ENCODE measurements at places on chromosomes 16 and 17.

DNA sequence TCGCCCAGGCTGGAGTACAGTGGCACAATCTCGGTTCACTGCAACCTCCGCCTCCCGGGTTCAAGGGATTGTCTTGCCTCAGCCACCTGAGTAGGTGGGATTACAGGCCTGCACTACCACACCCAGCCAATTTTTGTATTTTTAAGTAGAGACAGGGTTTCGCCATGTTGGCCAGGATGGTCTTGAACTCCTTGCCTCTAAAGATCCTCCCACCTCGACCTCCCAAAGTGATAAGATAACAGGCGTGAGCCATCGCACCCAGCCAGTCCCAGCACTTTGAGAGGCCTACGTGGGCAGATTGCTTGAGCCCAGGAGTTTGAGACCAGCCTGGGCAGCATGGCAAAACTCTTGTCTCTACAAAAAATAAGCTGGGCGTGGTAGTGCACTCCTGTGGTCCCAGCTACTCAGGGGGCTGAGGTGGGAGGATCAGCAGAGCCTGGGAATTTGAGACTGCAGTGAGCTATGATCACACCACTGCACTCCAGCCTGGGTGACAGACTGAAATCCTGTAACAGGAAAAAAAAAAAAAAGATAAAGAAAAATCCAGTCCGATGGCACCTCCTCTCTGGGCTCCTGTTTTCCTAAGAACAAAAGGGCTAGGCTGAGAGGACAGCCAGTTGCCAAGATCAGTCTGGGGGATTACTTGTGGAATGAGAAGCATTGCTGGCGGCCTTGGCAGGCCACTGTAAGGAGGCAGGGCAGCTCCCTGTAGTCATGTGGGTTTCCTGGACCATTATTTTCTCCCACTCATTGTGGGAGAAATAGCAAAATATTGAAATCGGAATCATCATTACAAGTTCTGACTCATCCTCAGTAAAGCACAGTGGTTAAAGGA, 3.0 kb upstream of the PIPOX start:
- DNase-seq, result no peak

DNA sequence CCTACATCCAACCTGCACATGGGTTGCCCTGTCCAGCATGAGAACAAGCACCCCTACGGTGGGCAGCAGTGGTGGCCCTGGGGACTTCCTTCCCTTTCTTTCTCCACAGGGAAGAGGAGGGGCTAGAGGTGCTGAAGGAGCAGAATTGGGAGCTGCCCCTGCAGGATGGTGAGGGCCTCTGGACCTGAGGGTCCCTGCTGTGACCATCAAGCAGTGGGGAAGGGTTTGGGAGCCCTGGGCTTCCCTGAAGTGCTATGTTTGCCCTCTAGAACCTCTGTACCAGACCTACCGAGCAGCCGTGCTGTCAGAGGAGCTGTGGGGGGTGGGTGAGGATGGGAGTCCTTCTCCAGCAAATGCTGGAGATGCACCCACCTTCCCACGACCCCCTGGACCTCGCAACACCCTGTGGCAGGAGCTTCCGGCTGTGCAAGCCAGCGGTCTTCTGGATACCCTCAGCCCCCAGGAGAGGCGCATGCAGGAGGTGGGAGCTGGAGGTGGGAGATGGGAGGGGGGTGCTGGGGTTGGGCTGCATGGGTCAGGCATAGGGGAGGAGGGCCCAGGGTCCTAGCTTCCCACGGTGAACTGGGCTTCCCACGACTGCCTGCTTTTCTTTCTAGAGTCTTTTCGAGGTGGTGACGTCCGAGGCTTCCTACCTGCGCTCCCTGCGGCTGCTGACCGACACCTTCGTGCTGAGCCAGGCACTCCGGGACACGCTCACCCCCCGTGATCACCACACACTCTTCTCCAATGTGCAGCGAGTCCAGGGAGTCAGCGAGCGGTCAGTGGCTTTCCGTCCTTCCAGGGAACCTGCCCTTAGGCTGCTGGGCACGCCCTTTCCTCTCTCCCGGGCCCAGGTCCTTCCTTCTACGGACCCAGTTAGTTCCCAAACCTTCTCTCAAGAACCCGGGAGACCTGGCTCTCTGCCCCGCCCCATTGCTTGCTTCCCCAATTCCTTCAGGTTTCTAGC, 5.0 kb downstream of the ARHGEF15 start:
- DNase-seq, result peak; percentile 38

DNA sequence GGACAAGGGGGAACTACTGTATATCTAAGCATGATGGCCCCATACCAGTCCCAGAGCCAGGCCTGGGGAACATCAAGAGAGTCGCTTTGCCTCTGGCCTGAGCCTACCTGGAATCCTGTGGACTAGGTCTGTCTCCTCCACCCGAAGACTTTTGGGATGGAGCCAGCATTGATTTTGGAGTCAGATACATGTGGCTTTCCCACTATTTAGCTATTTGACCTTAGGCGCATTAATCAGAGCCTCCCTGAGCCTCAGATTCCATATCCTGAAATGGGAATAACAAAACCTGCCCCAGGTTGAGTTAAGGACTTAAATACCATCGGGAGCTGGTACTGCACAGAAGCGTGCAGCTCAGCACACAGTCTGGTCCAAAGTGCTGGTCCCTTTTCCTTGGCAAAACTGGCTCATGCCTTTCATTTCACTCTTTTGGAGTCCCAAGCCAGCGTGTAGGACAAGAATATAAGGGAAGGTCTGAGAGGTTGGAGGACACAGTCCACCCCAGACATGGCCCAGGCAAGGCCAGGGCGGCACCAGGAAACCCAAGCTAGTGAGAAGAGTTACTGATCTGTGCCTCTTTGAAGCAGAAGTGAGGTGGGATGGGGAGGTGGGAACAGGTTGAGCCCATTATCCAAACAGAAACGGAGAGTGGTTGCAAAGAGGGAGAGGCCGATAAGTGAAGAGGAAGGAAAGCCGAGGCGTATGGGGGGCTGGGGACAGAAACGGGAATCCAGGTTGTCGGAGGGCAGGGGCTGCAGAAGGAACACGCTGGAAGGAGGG, 986 bp downstream of the FA2H start:
- no peak for DNase-seq

- DNase-seq, result no peak
Observed at GRCh38 chr16:86307514-86307903, 202.8 kb upstream of the FOXF1 start.

DNA sequence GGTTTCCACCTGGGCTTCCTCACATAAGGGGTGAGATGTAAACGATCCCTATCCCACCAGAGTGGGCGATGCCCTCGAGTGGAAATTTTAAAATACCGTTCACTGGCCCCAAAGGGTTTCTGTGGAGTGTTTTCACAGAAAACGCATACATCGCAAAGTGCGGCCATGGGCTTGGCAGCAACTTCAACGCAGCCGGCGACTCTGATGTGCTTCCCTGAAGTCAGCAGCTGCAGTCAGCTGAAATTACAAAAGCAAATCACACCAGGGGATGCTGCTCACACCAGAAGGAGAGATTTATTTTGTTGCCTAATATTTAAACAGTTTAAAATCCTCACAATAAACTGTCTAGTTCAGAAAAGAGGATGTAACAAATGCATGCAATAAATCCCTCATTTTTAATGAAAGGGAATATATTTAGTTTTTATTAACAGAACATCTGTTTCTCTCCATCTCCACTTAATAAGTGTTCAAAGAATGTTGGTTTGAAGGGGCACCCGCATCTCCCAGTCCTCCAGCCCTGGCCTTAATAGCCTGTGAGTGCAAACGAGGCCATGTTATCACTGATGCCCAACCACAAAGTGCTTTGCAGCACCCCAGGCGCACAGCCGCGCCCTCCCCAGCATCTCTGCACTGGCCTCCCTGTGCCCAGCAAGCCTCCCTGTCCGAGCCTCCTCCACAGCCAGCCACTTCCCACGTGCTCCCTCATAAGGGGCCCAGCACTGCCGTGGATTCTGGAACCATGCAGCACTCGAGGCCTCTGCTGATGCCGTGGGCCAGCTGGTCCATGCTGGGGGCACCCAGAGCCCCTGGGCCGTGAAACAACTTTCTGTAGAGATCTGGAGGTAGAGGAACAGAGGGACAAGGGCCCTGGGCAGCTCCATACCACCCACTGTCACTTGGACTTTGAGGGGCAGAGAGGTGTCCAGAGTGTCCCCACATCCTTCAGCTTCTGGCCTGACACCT, 17.3 kb upstream of the XYLT2 start:
- peak; percentile 5 for DNase-seq
